ENCODE measurements at places on chromosomes 16 and 17.

DNA sequence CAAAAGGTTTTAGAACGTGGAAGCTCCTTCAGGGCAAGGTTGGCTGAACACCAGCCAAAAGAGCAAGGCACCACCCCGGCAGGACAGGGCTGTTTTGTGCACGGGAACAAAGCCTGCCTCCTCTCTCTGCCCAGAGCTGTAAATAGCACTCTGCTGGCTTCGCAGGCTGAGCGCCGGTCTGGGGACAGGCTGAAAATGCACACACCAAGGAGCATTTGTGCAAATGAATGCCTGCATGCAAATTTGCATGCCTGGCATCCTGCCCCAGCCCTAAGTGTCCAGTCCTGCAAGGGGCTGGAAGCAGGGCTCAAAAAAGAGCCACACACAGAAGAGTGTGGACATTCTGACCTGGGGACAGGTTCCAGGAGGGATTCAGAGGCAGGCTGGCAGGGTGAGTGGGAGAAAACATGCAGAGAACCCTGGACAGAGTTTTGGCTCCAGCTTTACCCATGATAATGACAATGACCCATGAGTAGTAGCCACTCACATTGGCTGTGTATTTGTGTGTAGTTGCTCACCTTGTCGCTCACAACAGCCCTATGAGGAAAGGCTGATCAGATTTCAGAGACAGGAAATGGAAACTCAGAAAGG, 11.7 kb downstream of the ABAT start:
- no peak for DNase-seq

DNA sequence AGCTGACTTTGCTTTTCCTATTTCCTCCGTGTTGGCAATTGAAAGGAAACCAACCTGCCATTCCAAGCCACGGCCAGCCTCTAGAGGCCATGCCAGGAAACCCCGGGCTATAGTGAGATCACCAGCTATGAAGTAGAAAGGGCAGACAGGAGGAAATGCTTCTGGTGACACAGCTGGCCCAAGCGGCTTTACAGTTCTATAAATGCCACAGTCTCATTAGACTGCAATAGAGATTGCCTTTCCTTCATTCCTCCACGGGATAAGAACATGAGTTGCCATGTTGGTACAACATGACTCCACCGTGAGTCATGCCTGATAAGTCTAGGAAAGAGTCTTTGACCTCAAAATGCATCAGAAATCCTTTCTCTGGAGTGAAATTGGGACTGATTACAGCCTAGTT, 384.9 kb downstream of the GRIN2A start:
- no peak for DNase-seq

DNA sequence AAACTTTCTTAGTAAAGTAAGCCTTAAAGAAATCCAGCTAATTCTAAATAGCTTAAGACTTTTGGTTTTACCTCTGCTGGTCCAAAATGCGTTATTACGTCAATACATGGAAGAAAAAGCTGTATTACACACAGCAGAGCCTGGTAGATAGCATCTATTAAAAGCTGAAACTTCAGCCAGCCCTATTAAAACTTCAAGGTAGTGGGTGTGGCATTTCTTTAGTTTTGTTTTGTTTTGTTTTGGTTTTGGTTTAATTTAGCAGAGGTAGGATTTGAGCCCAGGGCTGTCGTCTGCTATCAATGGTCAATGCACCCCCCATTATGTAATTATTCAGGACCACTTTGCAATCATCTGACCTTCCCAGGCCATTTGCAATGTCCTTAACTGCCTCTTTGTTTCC, 318.4 kb upstream of the MAF start:
- DNase-seq, result no peak

GRCh38 chr16:85717393-85718152, 28.8 kb upstream of the GINS2 start:
- DNase-seq, result peak; percentile 62

- DNase-seq, result no peak
Observed at GRCh38 chr17:14672830-14673229, 371.9 kb downstream of the HS3ST3B1 start.

DNA sequence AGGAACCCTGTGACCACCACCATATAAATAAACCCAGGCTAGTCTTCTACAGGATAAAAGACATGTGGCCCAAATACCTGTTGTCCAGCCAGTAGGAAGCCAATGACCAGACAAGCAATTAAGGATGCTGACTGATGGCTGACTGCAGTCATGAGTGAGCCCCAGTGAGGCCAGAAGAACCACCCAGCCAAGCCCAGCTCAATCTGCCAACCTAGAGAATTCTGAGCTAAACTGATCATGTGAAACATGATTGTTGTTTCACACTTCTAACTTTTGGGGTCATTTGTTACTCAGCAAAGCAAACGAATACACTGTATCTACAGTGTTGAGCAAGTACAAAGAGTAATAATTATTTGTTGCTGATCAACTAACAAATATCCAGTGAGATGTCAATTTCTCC, 86.4 kb downstream of the DNAH3 start:
- no peak for DNase-seq

GRCh38 chr17:77572065-77572601, 386.4 kb upstream of the TNRC6C start:
- DNase-seq, result no peak

GRCh38 chr17:64385187-64386083, 5.2 kb downstream of the PECAM1 start:
- no peak for DNase-seq

- no peak for DNase-seq
Observed at GRCh38 chr17:65618516-65618915, 57.1 kb upstream of the AXIN2 start.

- no peak for DNase-seq
Observed at GRCh38 chr16:73735018-73735417, 561.6 kb upstream of the PSMD7 start.

- DNase-seq, result peak; percentile 56
Observed at GRCh38 chr16:67029254-67030096, 526 bp downstream of the CBFB start.

DNA sequence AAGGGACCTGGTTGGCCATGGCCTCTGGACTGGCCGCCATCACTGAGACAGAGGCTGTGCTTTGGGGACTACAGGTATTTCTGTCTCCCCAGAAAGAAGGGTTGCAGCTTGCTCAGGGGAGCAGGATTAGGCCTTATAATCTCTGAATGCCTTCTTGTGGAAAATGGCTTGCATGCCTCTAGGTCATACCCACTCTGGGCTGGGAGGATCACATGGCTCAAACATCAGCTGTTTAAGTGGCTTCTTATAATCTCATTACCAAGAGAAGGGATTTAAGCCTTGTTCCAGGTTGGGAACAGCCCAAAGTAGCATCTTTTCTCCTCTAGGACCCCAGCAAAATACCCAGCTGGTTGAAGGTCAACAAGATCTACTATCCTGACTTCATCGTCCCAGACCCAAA, 19.1 kb downstream of the LIG3 start:
- no peak for DNase-seq

GRCh38 chr17:4444782-4445473, 11.2 kb downstream of the SPNS3 start:
- no peak for DNase-seq

DNA sequence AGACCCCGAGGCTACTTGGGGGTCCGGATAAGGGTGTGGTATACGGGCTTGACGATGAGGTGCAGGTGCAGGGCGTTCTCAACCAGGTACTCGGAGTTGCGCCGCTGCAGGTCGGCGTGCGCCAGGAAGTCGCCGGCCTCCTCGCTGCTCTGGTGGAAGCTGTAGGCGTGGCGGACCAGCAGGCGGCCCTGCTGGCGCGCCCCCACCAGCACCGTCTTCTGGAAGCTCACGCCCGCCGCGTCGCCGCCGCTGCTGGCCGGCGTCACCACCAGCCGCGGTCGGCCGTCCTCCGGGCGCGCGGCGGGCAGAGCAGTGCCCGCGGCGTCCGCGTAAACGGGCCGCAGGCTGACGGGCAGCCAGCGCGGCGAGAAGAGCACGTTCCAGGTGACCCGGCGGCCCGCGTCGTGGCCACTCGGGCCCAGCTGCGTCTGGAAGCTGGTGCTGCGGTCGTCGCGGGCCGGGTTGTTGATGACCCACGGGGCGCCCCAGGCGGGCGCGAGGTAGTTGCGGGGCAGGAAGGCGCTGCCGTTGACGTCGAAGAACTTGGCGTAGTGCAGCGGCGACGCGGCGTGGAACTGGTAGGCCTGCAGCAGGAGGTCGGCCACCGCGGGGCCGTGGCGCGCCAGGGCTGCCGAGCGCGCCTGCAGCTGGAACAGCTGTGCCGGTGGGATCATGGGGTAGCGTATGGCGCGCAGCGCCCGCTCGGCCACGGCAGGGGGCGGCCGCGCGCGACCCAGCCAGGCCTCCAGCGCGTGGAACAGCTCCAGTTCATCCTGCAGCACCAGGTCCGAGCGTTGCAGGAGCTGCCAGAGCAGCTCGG, 4.8 kb downstream of the BTBD17 start:
- no peak for DNase-seq

DNA sequence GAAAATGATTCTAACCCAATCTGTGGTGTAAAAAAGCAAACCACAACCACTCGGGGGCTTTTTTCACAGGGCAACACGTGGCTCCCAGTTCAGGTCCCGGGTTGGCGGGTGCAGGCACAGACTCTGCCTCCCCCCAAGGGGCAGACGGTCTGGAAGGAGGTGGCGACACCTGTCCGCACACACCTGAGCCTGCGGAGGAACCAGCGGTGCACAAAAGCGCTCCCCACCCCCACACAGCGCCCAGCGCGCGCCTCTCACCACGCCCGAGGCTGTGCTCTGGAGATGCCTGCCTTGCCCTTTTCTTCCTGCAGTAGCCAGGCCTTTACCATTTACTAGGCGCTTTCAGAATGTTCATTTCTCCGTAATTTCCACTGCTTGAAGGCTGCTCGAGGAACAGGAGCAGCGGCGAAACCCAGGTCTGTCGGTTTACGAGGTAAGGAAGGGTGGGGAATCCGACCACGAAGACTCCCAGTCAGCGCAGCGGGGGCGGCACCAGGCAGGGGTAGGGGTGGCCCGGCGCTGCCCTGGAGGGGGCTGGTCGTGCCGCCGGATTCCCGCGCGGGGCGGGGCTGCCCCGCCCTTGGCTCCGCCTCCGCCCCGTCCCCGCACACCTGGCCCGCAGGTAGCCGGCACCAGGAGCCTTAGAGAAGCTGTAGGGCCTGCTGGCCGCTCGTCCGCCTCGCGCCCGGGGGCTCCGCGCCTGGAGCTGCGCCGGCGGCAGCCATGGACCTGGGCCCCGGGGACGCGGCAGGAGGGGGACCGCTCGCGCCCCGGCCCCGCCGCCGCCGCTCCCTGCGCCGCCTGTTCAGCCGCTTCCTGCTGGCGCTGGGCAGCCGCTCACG, at the start of gene USP43:
TSS of gene USP43 (plus strand) at position 608 of the 842 bp plus-strand sequence. CDS start at position 724, 116 bp downstream.
- DNase-seq, result peak; percentile 16
